Fibroblast of lung (primary cell): ENCODE measurements at places on chromosomes 1 and 21. TPM values are rescaled to one million over a fixed set of nuclear protein-coding genes. Genes with fewer than 3 reads are reported as not detected.

DNA sequence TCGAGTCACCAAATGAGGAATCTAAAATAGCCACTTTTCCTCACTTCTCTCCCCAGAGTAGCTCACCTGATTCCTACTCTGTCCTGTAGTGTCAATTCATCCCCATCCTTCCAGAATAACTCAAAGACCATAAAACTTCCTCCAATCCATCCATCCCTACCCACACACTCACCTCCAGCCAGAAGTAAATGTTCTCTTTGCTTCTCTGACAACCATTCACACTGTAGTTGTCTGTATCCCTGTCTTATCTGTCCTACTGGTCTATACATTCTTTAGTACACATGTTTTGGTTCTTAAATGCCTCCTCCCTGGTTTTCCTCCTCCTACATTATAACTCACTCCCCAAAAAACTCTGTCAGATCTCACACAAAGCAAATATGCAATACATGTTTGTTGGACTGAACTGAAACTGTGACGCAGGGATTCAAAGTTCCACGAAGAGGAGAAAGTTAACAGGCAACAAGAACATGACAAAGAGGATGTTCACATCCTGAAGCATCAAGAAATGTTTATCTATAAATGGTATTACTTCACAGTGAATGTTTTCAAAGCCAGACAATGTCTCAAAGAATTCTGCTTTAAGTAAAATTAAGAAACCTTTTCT, 11.0 kb downstream of the TP53BP2 start:
- DNase-seq, result peak; percentile 79

GRCh38 chr1:95247607-95248006, 13.6 kb downstream of the RWDD3 start:
- DNase-seq, result no peak

Gene RNU11
- polyA plus RNA-seq, result not detected in 2 replicates

Gene CPTP
- polyA plus RNA-seq, result 6.0 and 6.2 TPM in 2 replicates

DNA sequence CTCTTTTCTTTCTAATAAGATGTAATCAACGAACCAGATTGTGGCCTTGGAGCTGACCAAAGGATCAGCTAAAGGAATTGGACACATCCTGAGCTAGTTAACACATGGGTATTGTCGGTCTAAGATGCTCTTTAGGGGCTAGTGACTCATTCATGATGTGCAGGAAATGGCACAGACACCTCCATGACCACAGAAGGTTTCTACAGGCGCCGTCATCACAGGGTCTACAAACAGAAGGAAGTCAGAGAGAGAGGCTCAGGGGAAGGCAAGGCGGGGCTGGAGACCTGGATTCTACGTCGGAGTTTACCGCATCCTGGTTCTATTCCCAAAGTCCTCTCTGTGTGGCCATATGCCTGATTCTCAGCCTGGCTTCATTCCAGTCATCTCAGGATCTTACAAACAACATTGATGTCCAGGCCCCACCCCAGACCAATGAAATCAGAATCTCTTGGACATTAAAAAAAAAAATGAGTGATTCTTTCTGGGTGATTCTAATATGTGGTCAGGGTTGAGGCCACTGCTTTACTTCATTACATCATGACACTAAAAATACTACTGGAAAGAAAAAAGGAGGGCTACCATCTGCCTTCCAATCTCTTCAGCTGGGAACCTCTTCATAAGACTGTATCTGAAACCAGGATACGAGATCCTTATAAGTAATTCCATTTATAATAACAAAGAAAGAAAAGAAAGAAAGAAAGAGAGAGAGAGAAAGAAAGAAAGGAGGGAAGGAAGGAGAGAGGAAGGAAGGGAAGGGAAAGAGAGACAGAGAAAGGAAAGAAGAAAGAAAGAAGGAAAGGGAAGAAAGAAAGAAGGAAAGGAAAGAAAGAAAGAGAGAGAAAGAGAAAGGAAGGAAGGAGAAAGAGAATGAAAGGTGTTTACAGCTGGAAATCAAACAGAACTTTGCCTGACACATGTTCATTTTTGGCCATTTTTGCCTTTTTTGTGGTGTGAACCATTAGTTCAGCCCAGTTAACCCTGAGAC, 11.6 kb upstream of the KCNJ15 start:
- DNase-seq, result peak; percentile 82

DNA sequence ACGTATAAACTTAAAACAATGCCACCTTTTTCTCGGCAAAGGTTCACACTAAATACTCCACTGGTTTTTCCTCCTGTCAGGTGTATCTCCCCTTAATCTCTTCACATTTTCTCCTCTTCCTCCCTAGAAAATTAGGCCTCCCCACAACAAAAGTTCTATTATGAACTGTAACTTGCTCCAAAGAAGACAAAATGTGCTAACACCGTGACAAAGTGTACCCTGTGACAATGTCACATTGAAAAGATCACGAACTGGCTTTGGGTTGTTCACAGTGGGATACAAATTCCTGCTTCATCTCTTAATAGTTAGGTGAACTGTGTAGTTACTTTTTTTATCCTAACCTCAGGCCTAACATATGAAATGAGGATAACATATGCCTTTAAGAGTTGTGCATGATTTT, 6.0 kb downstream of the NUCKS1 start:
- no peak for DNase-seq

DNA sequence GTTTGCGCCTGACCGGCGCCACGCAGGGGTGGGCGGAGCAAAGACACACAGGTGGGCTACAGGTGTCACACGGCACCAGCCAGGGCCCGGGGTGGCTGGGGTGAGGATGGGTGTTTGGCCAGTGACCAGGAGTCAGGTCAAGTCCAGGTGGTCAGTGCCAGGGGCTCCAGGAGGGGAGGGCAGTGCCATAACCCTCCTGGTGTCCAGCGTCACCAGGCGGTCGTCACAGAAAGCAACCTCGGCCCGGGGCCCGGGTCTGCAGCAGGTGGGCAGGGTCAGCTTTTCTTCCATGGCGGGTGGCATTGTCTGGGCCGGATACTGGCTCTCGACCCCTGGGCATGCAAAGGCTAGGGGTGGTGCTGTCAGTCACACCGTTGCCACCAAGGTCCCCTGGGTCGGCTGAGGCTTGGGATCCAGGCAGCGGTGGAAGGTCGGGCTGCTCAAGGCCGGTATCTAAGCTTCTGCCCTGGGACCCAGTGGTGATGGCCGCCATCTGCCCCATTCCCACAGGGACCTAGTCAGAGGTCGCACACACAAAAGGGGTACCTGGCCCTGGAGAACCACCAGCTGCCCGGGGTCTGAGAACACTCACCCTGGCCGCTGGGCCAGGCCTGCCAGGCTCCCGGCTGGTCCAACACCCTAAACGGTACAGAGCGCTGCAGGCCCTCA, 1.8 kb downstream of the FNDC10 start:
- DNase-seq, result no peak

DNA sequence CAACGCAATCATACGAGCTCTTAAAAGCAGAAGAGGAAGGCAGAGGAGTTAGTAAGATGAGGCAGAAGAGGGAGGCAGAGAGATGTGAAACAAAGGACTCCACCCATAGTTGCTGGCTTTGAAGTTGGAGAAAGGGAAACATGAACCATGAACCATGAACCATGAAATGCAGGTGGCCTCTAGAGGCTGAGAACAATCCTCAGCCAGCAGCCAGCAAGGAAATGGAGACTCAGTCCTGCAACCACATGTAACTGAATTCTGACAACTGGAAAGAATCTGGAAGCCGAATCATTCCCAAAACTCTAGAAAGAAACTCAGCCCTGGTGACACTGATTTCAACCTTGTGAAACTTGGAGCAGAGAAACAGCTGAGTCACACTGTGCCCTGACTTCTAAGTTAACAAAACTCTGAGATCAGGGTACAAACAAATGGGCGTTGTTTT, 10.1 kb downstream of the DIPK1A start:
- DNase-seq, result peak; percentile 79
